Activated gamma-delta T cell treated with anti-CD3 and anti-CD28 coated beads, Interleukin-2, amount 50 U/mL, for 16 hours (primary cell): ENCODE measurements at places on chromosomes 5 and 9.

DNA sequence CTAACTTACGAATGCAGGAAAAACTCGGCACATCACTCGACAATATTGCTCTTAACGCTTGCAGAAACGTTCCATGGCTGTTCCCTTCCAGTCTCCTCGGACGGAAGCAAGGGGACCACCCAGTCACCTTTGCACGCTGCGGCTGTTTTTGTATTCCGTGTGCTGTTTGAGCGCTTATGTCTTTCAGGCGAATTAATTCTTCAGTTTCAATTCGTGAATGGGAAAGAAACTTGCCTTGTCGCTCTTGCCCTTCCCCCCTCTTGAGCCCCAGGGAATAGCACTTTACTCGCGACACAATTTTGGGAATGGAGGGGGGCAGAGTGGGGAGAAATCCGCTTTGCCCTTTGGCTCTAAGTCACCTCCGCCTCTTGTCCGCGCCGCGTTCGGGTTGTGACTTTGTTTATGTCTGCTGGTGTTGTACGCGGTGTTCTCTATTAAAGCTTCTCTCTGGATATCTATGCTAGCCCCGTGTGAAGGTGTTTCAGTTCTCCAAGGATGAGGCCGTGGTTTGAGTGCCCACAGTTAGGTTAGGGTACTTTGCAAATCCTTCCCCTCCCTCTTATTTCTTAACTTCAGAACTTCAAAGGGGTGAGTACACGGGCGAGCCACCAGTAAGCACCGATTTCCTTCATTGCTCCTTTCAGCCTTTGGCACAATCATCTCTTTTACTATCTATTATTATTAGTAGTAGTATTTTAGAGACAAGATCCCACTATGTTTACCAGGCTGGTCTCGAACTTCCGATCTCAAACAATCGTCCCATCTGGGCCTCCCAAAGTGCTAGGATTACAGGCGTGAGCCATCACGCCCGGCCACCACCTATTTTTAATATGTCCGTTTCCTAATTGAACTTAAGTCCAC lies 2.7 kb downstream of the FOXB2 start:
- no peak for DNase-seq

DNA sequence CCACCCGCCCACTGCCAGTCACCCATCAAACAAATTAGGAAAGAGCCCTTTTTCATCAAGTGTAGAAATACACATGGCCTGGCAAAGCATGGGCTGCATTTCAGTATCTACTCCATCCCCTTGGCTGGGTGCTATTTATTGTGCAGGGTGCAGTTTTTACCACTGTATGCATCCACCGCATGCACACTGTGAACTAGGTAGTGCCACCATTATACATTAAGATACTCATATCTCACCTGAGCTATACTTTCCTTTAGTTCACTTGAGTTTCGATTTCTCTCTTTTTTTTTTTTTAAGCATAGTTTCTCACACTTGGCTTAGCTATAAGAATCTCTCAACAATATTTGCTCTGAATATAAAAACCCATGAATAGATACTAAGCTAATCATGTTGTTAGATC lies 49.4 kb downstream of the JMY start:
- no peak for DNase-seq

GRCh38 chr5:88090506-88090905 lies 178.1 kb downstream of the TMEM161B start:
- DNase-seq = no peak

DNA sequence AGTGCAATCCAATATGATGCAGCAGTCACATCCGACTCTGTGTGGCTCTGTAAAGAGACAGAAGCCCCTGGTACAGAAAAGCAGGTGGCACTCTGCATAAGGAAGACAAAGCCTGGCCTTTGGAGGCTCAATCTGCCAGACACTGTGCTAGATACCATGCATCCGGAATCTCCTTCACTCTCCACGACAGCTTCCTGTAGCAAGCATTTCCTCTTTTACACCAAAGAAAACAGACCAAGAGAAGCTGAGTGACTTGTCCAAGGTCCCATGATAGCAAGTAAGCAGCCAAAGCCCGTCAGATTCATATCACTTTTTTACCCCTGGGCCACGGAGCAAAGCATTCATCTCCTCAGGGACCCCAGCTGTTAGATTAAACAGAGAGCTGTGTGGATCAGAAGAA lies 64.2 kb upstream of the SMIM23 start:
- DNase-seq = no peak

GRCh38 chr9:36325081-36325828 lies 67.0 kb upstream of the GNE start:
- DNase-seq = no peak

DNA sequence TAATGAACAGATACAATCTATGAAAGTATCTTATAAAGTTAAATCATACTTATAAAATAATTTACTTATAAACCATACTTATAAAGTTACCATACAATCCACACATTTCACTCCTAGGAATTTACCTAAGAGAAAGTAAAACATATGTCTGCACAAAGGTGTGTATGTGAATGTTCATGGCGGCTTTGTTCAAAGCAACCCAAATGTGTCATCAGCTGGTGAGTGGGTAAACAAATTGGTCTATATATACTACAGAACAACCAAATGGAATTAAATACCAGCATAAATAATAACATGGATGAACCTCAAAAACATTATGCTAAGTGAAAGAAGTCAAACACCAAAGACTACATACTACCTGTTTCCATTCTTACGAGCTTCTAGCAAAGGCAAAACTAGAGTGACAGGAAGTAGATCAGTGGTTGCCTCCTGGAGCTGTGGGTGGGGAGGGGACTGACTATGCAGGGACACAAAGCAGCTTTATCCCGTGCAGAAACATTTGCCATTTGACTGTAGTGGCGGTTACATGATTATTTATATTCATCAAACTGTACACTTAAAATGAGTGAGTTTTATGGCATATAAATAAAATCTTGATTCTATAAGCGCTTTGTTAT lies 10.6 kb downstream of the TRAF1 start:
- no peak for DNase-seq

DNA sequence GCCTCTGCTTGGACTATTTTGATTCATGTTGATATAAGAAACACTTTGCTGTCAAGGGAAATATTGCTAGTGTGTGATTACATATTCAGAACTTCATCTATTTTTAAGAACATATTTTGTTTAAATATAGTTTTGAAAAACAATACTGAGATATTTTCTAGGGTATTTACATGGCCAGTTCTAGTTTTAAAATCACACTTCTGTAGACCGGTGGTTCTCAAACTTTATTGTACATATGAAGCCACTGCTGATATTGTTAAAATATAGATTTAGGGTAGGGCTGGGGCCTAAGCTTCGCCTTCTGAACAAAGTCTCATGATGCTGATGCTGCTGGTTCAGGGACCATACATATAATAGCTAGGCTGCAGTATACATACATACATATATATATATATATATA lies 1000.0 kb downstream of the PTPRD start:
- DNase-seq = no peak

- DNase-seq = no peak
These were observed 9.9 kb downstream of the SNCB start for GRCh38 chr5:176620333-176620981.

DNA sequence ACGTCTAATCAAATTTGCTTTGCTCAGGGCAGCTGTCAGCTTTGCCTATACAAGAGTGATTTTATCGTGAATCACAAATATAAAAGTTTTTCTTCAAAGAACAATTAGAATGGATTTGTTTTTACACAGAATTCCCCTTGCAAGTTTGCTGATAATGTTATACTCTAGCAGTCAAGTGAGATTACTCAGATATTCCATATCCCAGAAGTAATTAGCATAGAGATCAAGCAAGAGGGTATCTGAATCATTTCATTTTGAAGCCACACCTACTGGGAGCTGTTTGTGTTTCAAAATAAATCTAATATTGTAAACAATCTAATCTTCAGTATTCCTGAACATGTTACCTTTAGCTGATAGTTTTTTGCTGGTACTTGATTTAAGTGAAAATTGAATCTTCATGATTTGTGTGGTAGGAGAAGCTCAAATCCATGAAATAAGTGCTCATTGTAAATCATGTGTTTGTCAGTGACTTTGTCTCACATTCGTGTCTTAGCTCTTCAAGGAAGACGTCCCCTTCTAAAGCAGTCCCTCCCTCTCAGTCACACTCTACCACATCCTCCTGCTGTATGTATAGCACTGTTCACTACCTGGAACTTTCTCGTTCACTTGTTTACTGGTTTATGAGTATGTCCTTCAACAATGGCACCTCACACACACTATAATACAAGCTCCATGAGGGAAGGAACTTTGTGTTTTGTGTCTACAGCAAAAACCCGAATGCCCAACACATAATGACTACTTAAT lies 3.3 kb upstream of the TTC39B start:
- DNase-seq = no peak

DNA sequence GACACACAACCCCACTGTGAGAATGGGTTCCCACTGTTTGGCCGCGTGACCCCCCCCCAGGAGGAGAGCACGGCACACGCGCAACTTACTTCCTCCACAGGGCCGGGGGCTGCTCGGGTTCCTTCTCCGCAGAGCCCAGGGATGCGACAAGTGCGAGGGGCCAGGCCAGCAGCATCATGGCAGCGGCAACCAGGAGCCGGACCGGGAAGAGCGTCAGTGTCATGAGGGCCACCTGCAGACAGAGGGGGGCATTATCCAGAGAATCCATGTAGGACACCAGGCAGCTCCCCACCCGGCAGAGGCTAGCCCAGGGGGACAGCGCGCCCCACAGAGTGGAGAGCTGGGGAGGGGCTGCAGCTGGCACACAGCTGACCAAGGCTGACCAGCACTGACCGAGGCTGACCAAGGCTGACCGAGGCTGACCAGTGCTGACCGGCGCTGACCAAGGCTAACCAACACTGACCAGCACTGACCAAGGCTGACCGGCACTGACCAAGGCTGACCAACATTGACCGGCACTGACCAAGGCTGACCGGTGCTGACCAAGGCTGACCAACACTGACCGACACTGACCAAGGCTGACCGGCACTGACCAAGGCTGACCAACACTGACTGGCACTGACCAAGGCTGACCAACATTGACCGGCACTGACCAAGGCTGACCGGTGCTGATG lies 22.3 kb downstream of the LPCAT1 start:
- DNase-seq = no peak

DNA sequence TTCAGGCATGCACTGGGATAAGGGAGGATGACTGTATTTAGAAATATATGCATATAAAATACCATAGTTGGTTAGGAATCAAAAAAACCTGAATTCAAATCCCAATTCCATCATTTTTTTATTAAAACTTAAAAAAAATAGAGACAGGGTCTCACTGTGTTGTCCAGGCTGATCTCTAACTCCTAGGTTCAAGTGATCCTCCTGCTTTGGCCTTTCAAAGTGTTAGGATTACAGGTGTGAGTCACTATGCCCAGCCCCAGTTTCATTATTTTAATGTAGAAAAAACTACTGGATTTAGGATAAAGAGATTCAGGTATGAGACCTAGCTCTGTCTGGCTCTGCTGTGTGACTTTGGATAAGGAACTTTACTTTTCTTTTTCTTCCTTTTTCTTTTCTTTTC lies 3.3 kb upstream of the LARP1 start:
- DNase-seq = no peak

GRCh38 chr5:36728697-36729543 lies 122.5 kb downstream of the SLC1A3 start:
- no peak for DNase-seq

GRCh38 chr5:54094706-54095105 lies 215.7 kb downstream of the ARL15 start:
- DNase-seq = no peak

DNA sequence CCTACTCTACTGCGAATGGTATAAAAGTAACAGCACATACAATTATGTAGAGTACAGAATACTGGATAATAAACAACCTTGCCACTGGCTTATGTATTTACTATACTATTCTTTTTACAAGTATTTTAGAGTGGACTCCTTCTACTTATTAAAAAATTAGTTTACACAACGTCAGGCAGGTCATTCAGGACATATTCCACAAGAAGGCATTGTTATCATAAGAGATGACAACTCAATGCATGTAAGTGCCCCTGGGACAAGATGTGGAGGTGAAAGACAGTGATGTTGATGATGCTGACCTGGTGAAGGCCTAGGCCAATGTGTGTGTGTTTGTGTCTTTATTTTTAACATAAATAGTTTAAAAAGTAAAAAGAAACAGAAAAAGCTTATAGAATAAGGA lies 421.7 kb downstream of the CDH12 start:
- no peak for DNase-seq

- DNase-seq = no peak
These were observed 229.2 kb upstream of the FAM174A start for GRCh38 chr5:100306000-100306399.

DNA sequence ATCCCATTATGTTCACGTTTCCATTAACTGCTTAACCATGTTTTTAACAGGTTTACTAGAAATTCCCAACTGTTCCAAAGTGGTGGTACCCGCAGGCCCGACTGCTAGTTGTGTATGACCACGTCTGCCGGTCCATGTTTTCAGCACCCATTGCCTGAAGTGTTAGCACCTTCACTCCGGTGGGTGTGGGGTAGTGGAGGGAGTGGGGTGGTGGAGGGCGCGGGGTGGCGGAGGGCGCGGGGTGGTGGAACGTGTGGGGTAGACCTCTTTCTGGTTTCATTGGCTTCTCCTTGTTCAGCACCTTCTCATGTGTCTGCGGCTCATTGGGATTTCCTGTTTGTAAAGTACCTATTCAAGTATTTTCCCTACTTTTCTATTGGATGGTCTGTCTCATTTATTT lies 37.7 kb downstream of the TPPP start:
- DNase-seq = no peak
